ENCODE measurements at places on chromosomes 12 and 14.

DNA sequence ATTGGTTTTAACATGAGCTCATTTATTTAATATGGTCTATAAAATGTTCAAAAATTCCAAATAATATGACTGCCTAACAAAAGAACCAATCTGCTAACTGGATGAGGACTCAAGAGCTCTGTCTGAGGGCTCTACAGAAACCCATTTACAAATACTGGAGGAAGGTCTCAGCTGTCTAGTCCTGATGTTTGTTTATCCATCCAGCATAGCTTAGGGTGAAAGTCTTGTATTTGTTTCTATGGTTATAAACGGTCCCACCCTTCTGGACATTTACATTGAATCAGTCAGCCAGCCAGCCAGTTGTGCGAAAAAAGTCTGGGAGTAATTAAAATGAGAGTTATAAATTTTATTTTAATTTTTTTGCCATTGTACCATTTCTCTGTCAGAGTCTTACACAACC lies 220.7 kb downstream of the BMP4 start:
- no peak for DNase-seq

GRCh38 chr14:54570631-54571415 lies 3.9 kb downstream of the SAMD4A start:
- DNase-seq, result no peak

DNA sequence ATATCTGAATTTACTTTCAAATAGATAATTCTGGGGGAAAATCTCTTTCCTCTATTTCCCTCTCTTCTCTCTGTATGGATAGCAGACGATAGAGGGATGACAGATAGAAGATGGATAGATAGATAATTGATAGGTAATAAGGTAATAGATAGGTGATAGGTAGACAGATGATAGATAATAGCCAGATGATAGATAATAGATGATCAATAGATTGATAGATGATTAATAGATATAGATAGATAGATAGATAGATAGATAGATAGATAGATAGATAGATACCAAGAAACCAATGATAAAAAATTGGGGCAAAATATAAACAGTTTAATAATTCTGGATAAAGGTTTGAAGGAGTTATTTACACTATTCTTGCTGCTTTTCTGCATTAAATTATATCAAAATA lies 26.6 kb upstream of the RIMBP2 start:
- no peak for DNase-seq

- DNase-seq, result no peak
These were observed 164.8 kb downstream of the ITPR2 start for GRCh38 chr12:26668230-26668629.

DNA sequence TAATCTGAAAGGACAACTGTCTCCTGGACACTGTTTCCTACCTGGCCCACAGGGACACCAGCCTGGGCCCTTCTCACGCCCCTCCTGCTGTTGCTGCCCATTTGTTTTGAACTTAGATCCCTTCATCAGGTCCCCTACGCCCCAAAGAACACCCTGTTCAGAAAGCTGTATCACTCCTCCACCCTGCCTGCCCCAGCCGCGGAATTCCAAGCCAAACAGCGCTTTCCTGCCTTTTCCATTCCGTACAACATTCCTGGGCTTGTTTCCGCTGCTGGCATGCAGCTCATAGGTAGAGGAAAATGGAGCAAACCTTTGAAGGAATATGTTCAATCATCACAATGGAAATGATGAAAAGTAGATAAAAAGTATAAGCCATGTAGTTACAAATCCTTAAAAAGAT lies 12.8 kb upstream of the GSG1 start:
- no peak for DNase-seq

GRCh38 chr12:24839268-24839791 lies 109.6 kb downstream of the BCAT1 start:
- no peak for DNase-seq

- no peak for DNase-seq
These were observed 2.5 kb upstream of the CACNA2D4 start for GRCh38 chr12:1920971-1921370.

DNA sequence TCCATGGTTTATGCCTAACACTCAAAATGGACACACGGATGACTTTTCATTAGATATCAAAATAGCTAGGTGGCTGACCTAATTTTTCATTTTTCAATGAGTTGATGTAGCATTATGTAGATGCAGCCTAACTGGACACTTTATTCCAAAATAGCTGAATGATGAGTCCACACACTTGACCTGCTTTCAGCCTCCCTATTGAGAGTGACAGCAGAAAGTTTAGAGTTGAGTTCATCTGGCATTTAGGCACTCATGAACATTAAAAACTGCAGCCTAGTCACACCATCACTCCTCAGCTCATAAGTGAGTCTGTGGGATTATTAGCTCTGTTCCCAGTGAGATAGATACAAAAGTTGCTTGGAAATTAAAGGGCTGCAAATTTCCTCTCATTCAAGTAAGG lies 307.3 kb upstream of the PRKD1 start:
- DNase-seq, result no peak

DNA sequence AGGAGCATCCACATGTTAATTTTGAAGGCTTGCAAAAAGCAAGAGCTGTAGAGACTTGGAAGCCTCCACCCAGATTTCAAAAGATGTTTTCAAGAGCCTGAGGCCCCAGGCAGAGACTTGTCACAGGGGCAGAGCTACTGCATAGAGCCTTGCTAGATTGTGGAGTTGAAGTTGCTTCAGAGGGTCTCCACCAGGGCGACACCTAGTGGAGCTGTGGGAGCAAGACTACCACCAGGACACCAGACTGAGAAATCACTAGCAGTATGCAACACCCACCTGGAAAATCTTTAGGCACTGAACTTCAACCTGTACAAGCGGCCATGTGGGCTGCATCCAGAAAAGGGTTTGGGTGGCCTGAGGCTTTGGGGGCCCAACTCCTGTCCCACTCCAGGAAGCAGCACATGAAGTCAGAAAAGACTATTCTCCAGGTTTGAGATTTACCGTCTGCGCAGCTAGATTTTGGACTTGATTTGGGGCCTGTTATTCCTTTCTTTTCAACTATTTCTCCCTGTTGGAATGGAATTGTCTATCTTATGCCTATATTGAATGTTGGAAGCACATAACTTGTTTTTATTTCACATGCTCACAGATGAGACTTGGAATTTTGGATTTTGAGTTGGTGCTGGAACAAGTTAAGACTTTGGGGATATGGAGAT lies 508.6 kb downstream of the FLRT2 start:
- no peak for DNase-seq

DNA sequence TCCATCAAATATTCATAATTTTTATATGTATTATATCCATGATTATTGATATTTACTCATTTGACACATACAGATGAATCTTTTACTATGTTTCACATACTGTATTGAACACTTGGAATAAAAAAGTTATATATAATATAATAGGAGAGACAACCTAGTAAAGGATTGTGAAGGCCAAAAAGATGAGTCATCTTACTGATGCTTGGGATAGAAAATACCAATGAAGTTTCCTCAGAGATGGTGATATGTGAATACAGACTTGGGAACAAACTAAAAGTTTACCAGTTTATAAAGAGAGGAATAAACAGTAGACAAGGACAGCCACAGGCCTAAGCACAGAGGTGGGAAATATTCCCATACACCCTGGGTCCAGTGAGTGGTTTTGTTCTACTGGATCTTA lies 743.9 kb upstream of the FLRT2 start:
- no peak for DNase-seq

- no peak for DNase-seq
These were observed 170.3 kb downstream of the TTC7B start for GRCh38 chr14:90645842-90646443.

DNA sequence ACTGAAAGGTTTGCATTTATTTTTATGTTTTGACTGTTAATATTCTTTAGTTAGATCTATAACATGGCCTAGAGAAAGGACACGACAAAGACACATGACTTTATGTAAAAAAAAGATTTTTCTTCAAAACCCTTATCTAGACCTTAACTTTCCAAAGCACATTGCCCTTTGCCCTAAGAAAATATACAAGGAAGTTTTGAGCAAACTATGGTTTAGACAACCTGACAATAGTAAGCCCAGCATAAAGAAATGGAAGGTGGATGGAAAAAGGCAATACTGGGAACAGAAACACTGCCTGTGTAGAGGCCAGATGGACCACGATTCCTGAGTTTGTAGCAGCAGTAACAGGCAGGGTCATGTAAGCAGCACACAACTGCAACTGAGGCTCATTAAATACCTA lies 724.0 kb downstream of the GALC start:
- DNase-seq, result no peak

DNA sequence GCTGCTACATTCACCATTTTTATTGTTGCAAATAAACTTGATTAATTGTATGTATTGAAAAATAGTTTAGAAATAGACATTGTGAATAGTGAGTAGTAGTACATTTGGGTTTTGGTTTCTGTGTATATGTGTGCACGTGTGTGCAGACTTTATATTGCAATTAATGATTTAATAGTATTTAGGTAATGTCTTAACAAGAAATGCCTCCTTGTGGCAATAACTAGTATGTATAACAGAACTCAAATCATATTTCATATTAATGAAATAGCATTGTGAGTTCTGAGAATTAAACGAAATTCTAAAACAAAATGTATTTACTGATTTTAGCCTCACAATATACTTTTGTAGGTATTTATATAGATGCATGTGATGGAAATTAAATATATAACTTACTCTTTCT lies 100.1 kb downstream of the SCAF11 start:
- DNase-seq, result no peak

DNA sequence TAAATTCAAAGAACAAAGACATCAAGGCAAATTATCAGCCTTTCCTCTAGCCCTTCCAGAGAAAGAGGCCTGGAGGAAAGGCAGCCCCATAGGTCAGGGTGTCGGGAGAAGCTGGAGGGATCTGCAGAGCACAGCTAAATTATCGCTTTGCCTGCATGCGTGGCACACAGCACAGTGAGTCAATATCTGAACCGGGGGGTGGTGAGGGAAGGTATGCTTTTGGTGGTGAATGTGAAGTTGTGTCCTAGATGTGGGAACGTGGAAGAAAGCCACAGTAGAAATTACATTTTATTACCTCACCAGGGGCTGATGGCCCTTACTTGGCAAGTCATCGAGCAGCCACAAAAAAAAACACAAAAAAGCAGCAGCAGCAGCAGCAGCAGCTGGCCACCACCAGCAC lies 243.2 kb downstream of the EGLN3 start:
- DNase-seq, result no peak

GRCh38 chr14:38999949-39000348 lies 103.1 kb downstream of the SEC23A start:
- DNase-seq, result no peak

DNA sequence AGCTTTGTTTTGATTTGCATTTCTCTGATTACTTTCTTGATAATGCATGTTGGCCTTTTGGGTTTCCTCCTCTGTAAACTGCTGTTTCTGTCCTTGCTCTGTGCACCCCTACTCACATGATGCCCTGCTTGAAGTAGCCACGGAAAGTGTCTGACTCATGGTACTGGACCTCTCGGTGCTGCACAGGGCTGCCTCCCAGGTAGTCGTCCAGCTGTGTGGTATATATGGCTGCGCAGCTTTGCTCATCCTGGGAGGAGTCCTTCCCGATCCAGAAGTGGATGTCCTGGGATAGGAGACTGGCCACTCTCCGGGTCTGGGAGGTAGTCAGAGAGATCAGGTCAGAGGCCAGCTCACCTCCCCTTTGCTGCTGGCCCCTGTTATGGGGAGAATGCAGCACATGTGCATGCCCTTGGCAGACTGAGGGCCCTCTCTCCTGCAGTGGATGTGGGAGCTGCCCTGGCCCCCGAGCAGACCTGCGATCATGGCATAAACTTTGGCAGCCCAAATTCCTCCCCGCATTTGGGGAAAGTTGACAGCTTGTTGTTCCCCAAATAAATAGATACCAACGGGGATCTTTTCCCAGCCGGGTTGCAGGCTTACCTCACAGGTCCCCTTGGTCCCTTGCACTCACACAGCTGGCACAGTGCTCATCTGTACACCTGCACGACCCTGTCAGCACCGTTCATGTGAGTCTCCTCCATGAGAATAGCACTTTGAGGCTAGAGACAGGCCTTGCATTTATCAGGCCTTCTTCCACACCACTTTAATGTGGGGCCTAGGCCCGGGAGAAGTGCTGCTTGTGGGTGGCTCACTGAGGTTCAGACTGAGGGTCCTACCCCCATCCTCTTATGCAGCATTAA lies 5.2 kb downstream of the AVIL start:
- no peak for DNase-seq

- peak; percentile 5 for DNase-seq
These were observed 1.5 kb downstream of the CAPRIN2 start for GRCh38 chr12:30753233-30753632.

DNA sequence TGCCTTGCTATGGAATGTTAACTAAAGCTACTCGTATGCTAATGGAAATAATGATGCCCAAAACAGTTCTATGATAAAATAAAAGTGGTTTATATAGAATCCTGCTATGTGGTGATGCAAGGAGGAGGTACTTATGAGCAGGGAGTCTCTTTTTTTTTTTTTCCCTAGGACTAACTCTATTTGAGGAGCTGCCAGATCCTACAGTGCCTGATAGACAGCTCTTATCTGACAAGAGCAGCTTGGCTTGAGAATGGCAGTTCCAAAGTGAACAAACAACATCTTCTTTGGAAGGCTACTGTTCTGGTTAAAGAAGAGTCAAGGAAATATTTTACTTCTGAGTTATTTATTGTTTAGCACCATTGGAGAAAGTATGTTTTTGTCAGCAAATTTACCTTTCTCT lies 10.2 kb upstream of the ACSM4 start:
- no peak for DNase-seq

DNA sequence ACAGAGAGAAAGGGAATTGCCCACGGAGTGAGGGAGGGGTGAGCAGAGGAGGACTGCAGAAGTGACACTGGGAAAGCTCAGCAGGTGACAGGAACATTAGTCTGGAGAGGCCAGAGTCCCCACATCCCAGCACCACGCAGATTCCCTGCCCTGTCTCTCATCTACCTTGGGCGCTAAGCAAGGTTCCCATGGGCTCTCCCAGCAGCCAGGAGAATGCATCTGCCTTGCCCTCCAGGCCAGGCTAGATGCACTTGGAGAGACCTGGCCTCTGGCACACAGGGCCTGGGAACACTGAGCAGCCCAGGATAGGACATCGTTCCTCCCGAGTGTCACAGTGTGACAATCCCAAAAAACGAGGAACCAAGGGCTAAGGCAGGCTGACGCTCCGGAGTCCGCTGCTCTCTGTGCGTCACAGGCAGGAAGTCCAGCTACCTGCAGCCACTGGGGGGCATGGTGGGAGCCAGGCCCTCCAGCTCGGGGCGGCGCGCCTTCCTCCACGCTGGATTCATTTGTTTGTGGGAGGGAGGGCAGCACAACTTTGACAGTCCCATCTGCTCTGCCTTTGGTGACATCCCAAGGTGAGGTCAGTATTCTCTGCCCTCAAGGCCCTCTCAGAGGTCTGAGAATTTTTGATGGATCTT lies 5.4 kb upstream of the NGB start:
- DNase-seq, result no peak

DNA sequence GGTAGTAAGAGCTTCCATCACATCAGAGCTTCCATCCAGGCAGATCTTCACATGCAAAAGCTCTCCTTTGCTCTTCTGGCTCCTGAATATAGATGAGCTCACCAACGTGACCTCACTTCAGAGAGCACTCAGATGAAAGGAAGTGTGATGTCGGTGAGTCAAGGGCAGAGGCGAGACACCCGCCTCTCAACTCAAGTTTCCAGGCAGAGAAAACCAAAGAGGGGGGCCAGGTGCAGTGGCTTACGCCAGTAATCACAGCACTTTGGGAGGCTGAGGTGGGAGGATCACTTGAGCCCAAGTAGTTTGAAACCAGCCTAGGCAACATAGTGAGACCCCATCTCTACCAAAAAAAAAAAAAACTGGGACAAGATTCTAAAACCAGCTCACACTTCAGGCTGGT lies 126.9 kb downstream of the DUSP6 start:
- DNase-seq, result no peak

- no peak for DNase-seq
These were observed 343.7 kb upstream of the NOVA1 start for GRCh38 chr14:26941521-26941920.

Measured in NCI-H446 treated with DMSO at 0.1 percent for 48 hours (cell line).